ENCODE measurements at places on chromosomes 13 and 19.

- no peak for DNase-seq
Observed at GRCh38 chr19:39296055-39296645, at the start of gene IFNL1. TSS of gene IFNL1 (plus strand) at chr19:39296407. CDS start at chr19:39296422, 15 bp downstream.

- DNase-seq, result no peak
Observed at GRCh38 chr13:45828256-45828968, 23.1 kb downstream of the SIAH3 start.

- DNase-seq, result no peak
Observed at GRCh38 chr13:37493775-37494174, 104.8 kb downstream of the POSTN start.

DNA sequence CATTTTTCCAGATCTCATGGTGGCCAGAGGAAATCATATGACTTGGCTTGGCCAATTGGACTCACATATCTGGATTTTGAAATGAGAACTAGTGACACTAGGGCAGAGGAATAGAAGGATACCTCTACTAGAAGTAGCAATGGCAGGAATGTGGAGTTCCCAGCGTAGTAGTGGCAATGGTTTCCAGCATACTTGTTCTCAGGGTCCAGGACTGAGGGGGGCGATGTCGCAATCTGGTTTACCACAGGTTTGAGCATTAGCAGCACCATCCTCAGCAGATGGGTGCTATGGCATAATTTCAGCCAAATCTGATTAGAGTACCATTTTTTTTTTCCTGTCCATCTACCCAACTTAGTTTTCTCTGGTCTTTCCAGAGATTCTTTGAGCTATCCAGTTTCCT, 8.1 kb upstream of the SLITRK1 start:
- no peak for DNase-seq

GRCh38 chr13:50617134-50617721, 226.3 kb downstream of the DLEU7 start:
- no peak for DNase-seq

GRCh38 chr19:18433015-18433691, 4.8 kb downstream of the ISYNA1 start:
- DNase-seq, result no peak

GRCh38 chr19:56966697-56967299, 126.3 kb upstream of the PEG3 start:
- DNase-seq, result no peak

DNA sequence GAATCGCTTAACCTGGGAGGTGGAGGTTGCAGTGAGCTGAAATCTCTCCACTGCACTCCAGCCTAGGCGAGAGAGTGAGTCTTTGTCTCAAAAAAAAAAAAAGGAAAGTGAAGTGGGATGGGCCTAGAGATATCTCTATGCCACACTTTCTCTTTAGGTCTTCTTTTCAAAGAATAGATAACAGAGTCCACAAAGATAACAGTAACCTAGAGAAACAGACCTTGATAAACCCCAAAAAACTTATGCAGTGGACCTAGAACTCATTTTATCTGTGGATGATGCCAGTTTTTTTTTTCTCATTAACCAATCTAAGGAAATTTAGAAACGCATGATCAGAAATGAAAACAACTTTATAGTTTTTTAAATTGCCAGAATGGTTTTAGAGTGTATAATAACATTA, 227.4 kb downstream of the LHFPL6 start:
- DNase-seq, result no peak

DNA sequence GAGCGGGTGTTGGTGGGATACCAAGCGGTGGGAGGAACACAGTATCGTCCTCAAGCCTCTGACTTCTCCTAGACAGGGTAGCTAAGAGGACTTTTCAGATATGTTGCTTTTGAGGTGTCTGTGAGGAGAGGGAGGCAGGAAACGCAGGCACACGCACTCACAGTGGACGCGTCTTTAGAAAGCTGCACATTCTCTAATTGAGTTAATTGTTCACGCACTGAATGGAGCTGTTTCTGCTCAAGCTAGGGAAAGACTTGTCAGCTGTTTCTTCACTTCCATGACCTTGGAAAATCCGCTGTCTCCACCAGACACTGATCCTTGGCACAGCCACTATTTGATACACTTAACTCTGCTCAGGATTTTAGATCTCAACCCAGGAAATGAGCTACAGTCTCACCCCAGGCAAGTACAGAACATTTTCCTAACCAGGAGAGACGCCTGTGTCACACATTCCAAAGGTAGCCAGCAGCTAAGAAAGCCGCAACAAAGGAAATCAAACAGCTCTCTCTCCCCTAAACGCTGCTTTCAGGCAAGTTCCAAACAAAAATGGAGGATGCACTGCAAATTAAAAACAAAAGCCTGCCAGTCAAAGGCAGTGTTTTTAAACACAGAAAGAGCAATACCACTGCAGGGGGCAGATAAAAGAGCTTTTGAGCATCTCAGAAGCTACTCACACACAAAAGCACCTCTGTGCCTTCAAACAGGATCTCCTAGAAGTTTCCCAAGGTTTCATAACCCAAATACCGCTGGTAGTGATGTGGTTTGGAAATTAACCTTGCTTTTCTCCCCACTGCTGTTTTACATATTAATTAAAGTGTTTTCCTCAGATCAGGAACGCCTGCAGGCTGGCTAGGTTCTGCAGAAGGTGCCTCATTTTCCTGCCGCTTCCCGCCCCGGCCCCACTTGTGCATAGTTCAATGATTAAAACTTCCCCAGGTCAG, 57.3 kb downstream of the IRS2 start:
- no peak for DNase-seq

- DNase-seq, result no peak
Observed at GRCh38 chr13:112168761-112169160, 101.8 kb downstream of the SOX1 start.

DNA sequence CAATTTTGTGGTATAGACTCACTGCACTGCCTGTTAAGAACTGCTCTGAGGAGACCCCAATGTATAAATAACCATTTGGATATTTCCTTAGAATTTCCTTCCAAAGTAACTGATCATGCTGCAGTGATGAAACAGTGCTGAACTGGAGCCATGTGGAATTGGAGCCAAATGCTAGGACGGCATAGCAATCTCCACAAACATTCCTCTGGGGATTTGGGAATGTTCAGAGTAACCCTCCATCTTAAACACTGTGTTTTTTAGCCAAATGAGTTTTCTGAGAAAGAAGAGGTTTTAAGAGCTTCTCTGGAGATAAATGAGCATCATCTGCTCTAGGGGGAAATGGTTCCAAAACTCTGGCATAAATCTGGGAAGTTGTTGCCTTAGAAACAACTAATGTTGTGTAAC, 98.2 kb downstream of the OLFM4 start:
- DNase-seq, result no peak

DNA sequence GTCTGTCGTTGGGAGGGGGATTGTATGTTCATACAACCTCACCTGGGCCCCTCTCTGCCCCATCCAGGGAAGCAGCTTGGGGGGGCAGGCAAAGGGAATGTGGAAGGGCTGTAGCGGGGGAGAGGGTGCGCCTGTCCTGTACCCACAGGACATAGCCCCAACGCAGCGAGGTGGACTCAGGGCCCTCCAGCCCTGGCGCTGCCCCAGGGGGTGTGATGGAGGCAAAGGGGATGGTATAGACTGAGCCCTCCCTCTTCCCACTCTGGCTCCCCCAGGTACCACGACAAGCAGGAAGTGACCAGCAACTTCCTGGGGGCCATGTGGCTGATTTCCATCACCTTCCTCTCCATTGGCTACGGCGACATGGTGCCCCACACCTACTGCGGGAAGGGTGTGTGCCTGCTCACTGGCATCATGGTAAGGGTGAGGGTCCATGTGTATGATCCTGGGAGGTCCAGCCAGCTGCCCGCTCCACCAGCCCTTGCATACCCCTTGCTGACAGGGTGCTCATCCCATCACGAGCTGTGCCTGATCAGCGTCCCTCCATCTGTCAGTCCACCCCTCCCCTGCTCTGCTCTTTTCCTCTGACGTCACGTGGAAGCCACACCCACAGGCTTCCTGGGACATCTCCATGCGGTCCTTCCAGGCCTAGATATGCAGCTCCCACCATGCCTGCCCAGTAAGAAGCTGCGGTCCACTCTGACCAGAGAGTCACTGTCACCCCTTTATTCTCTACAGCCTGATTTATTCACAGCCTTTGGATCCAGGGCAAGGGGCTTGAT, 18.3 kb downstream of the KCNN1 start:
- DNase-seq, result no peak

DNA sequence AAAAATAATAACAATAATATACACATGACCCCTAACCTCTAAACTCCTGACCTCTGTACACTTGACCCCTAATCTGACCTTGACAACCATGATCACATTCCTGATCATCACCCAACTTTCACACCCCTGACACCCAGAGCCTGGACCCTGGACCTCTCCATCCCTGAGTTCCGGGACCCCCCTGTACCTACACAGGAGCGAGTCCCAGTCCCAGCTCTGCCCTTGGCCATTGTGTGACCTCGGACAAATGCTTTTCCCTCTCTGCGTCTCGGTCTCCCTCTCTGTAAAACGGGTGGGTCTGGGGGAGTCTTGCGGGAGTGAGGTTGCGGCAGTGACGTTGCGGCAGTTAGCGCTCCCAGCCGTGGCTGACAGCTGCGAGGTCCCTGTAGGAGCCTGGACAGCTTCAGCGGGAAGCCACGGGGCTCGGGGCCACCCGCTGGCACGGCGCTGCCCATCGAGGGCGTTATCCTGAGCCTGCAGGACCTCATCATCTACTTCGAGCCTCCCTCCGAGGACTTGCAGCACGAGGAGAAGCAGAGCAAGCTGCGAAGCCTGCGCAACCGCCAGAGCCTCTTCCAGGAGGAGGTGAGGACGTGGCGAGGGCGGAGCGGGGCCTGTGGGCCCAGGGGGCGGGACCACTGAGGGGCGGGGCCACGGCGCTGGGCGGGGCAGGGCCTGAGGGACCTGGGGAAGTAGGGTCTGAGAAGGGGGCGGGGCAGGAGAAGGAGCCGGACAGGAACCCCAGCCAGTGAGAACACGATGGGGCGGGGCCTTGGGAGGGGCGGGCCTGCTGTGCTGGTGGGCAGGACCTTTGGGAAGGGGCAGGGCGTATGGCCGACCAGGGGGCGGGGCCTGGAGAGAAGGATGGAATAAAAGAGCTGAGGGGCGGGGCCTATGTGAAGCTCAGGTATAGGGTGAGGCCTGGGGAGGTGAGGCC, 19.2 kb downstream of the RYR1 start:
- no peak for DNase-seq

GRCh38 chr13:83943530-83944279, 61.4 kb upstream of the SLITRK1 start:
- no peak for DNase-seq

- no peak for DNase-seq
Observed at GRCh38 chr13:58680115-58680514, 1048.6 kb downstream of the PCDH17 start.

DNA sequence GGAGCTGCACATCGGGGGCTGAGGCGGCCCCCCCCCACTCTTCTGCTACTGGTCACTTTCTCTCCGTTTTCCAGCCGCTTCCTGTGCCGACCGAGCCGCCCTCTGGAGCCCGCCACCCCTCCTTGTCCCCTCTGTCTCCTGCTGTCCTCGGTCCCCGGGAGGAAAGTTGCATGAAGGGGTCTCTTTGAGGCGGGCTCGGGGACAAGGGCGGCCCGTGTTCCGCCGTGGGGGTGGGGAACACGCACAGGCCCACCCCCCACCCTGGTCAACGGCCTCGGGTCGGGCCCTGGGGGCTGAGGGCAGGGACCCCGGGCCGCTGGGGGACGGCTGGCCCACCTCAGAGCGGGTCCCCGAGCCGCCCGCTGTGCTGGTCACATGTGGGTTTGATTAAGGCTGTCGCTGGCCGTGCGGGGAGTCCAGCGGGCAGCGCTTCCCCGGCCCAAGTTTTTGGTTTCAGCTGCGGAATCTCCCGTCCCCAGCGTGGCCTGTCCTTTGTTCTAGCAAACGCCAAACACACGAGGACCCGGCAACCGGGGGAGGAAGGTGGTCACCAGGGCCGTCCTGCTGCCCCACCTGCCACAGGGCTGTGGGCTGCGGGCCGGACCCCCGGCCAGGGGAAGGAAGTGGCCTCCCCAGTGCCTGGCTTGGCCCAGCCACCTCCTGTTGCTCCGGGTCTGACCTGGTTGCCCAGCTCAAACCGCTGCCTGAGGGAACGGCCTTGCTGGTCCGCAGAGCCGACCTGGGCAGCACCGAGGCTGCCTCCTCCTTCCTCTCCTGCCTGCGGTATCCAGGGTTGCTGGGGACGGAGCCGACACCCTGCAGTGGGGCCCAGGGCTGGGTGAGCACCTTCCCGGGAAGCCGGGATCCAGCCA, 1.9 kb downstream of the EFNA2 start:
- no peak for DNase-seq

GRCh38 chr13:39144391-39144790, 106.1 kb downstream of the NHLRC3 start:
- DNase-seq, result no peak

DNA sequence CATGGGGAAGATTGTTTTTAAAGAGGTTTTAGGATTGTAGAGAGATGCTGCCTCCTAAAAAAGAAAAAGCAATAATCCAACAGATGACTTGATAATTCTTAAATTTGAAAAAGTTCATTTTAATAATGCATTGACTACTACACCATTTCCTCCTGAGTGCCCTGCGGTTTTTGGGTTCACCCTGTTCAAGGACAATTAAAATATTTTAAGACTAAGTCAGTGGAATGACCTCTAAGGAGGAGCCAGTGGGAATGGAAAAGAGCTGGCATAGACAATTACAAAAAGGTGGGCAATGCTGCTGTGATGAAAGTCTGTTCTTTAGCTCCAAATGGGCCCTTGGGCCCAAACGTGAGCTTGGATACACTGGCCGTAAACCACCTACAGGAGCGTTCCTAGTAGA, 217.8 kb downstream of the LHFPL6 start:
- DNase-seq, result no peak

GRCh38 chr13:101708115-101708514, 255.6 kb downstream of the ITGBL1 start:
- DNase-seq, result no peak

DNA sequence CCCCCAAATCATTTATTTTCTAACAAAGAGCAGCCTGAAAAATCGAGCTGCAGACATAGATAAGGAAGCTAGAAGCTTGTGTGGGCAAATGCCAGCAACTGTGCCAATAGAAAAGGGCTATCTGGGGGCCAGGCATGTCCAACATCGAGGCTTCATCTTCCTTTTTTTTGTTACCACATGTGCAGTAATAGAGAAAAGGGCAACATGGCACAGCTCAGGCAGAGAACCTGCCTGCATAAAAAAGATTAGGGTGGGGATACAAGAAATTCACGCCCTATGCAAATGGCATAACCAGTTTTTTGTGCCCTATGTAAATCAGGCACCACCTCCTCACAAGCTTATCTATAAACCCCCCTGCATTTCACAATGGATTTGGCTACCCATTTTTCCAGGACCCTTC, 60.4 kb upstream of the ABCC4 start:
- DNase-seq, result no peak

- no peak for DNase-seq
Observed at GRCh38 chr13:73136776-73137175, 78.0 kb downstream of the KLF5 start.

GRCh38 chr19:32178401-32178800, 167.0 kb upstream of the ZNF507 start:
- DNase-seq, result no peak

DNA sequence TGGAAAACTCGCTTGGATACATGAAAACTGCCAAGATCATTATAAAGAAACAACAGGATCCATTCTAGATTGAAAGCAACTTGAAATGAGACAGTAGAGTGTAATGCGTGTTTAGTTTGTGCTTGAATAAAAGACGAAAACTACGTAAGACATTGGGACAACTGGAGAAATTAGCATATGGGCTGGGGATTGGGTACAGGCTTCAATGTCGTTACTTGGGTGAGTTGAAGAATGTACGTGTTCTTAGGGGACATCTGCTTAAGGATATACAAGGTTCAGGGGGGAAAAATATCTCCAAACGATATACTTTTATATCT, 471 bp upstream of the ERVK3-1 start:
- no peak for DNase-seq

GRCh38 chr13:98270819-98271218, 93.8 kb upstream of the RNF113B start:
- DNase-seq, result no peak

- no peak for DNase-seq
Observed at GRCh38 chr19:10998045-10998533, 37.3 kb downstream of the SMARCA4 start.
